ENCODE measurements at places on chromosomes 12 and 14. TPM values are rescaled to one million over a fixed set of nuclear protein-coding genes. Genes with fewer than 3 reads are reported as not detected.

DNA sequence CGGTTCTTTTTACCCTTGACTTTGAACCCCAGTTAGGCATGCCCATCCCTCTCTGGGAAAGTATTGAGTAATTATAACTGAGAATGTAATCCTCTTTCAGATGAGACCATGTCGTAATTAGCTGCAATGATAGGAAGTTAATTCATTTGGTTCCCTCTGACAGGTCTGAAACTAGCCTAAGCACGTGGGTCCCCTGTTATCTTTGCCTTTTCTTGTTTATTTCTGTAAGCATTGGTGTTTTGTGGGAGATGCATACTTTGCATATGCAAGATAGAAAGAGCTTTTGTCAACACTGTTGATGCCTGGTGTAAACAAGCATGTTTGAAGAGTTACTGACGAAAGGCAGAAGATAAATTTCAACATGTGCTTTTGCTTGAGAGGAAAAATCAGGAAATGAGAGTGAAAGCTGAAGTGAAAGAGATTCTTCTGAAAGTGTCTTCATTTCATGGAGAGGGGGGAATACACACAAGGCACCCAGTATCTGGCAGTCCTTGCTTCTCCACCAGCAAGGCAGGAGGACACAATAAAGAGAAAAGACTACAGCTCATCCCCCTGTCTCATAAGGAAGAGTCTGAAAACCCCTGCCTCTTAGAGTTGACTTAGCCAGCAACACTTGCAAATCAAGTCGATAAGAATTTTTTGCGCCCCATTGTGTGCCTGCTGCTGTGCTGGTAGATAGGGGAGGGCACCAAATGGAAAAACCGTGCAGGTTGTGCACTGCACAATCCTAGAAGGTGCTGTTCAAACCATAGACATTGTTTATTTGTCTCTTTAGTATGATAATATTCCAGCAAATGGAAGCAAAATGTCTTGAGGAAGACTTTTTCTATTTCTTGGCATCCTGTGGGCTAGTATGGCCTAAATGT is 77.8 kb downstream of the SLC24A4 start:
- no peak for DNase-seq

- DNase-seq, result no peak
These were observed 104.0 kb downstream of the STAB2 start for GRCh38 chr12:103691063-103691462.

DNA sequence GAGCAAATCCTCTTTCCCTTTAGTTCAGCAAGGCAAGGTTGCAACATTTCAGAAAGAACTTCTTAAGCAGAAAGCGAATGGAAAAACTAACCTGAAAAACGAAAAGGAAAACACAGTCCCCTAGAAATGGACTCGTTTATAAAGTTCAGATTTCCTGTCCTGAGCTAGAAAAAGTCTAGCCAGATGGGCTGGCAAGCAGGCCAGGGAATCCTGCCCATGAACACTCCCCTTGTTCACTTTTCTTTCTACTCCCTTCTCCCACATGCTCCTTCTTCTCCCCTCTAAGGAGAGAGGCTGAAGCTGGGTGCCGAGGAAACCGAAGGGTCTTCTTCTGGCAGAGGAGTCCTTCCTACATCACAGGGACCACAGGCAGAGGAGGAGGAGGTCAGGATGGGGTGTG is 27.1 kb downstream of the LTBP2 start:
- no peak for DNase-seq

DNA sequence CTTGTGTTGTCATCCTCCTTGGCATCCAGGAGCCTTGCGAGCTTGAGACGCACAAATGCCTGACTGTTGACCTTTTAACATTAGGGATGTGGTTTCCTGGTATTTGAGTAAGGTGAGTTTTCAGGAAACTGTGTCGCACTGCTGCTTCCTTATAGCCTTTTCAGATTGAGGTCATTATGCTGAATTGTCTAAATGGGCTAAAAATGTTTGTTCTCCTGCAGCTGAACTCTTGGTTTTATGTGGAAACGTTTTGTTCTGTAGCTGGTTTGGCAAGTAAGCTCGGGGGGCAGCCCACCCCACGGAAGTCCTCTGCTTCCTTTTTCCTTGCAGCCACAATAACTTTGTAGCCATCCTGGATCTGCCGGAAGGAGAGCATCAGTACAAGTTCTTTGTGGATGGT is 5.7 kb downstream of the PRKAB1 start:
- no peak for DNase-seq

SLC25A21 gene
- total RNA-seq, result not detected

USP44 gene
- 4.4 TPM for total RNA-seq

DNA sequence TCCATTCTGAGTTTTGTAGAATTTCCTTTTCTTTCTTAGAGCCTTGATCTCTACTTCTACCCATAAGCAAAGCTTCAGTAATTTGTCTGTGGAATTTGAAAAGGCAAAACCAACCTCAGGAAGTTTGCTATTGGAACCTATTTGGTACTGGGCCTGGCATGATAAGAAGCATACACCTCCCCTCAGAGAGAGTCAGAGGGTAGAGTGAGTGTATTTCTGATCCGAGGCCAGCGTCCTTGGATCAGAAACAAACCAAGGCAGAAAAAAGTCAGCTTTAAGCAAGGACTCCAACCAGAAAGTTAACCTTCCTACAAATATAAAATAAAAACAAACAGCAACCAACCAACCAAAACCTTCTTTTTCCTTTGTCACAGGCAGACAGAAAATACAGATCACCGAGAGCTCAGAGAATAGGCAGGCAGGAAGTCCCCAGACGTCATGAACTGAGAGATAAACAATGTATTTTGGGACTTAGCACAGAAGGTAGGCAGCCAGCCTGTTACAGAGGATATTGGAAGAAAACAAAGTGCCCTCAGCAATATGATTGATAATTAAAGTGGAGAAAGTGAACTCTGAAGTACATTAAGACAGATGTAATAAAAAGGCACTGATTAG is 141.5 kb downstream of the NEDD1 start:
- no peak for DNase-seq

- no peak for DNase-seq
These were observed 43.3 kb downstream of the GALNT8 start for GRCh38 chr12:4763549-4763948.

DNA sequence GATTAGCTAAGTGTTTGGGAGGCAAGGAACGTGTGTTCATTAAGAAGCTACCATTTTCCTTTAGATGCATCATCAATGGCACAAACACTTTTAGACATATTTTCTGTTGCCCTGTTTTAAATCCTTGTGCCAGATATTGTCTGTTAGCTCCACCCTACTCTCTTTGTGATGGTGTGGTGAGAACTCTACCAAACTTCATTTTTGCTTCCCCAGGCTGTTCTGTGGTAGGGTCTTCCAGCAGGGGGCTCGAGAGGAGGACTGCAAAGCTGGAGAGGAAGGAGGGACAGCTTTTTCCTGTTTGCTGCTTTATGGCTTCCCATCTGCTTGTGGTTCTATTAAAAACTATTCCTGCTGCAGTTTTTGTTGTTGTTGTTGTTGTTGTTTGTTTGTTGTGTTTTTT is 23.8 kb upstream of the STRAP start:
- DNase-seq, result no peak

All from activated T-helper 1 cell treated with anti-CD3 and anti-CD28 coated beads, Interleukin-12 subunit alpha, Interleukin-12 subunit beta, Interleukin-2, Interleukin-4 antibody, amounts not matched to agents 30 ng/mL and 10 ng/mL and 1 ng/mL, durations not matched to agents 14 hours and 24 hours and 36 hours (primary cell).